ENCODE measurements at places on chromosomes 2 and 18.

DNA sequence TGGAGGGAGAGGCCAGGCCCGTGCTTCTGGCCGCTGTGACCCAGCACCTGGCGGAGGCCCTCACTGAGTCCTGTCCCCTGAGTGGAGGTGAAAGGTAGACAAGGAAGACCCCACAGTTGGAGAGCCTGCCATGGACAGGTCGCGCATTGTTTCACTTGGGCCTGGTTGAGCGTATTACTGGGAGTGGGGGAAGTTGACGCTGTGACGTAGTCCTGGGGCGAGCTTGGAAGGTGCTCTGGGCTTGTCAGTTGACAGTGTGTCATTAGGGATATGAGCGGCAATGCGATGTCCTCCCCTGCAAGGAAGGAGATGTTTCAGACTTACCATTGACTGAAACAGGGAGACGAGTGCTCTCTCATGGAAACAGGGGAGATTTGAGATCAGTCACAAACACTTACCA, 127.1 kb downstream of the SH3RF3 start:
- no peak for DNase-seq

DNA sequence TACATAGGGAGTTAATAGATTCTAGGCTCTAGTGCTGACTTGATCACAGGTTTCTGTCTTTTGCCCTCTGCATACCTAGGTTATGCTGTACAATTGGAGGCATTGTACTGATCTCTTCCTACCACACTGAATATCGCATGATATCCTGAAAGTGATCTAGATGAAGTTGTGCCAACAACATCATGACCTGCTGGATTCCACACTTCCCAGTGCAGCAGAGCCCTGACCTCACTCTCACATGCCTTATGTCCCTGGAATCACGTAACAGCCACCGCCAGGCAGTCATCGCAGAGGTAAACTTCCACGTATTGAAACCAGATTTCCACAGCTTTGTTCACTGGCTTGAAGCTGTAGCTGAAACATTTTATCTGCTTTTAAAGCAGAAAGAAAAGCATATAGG, 214.0 kb downstream of the ANKRD30B start:
- DNase-seq = no peak

DNA sequence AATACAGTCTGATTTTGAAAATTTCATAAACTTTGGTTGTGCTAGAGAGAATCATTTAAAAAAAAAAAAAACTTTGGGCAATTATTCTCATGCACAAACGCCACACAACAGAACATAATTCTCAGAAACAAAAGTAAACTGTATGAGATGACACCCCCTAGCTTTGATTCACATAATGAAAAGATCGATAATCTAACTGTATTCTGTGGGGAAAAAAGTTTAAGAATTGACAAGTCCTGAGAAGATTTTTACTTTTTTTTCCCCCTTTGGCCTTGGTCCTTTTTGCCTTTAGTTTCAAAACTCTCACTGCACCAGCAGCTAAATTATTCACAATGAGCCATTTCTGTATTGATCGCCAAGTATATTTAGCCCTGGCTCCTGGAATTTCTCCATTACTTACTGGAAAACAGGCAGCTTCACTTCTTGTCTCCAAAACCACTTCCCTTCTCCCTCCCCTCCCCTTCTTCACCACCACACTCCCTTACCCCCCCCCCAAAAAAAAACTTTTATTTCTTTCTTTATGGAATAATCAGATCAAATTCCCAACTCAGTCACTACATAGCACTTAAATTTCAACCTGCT, 2.0 kb downstream of the IKZF2 start:
- peak; percentile 43 for DNase-seq

GRCh38 chr18:35680139-35680551, 98.6 kb downstream of the GALNT1 start:
- no peak for DNase-seq

- no peak for DNase-seq
Observed at GRCh38 chr18:40938615-40939014, 1016.4 kb upstream of the PIK3C3 start.

DNA sequence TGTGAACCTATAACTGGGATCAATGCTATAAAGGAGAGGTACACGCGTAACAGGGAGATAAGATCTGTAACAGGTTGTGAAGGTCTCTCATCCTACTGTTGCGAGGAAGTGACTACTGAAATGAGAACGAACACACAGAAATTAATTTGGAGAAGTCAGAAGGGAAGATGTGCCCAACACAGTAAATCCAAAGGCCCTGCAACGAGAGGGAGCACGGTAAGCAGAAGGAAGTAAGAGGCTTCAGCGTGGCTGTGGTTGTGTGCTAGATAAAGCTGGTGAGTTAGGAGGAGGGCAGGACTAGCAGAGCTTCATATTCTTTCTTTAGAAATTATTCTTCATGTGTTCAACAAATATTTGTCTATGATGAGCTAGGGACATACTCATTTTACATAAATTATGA, 2.5 kb upstream of the ATG16L1 start:
- no peak for DNase-seq

GRCh38 chr2:190670182-190670946, 21.5 kb downstream of the NAB1 start:
- DNase-seq = no peak

GRCh38 chr2:63875131-63875527, 33.4 kb downstream of the UGP2 start:
- no peak for DNase-seq

DNA sequence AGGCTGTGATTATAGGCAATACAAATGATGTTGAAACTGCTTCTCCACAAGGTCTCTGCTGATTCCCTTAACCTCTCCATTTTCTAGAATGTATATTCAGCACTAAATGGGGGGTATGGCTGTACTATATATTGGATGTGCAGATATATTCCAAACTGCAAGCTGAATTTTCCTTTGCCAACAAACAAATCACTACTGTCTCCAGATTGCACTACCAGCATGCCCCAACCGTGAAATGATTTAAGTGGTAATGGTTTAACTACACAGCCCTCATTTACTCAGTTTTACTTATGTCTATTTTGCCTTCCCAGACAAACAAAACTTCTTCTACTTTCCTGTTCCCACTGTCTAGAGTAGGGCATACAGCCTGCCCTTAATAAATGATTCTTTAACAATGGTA, 112.7 kb upstream of the GAREM1 start:
- DNase-seq = no peak

- no peak for DNase-seq
Observed at GRCh38 chr2:108579623-108580022, 45.4 kb downstream of the LIMS1 start.

GRCh38 chr2:205929246-205929942, 156.6 kb downstream of the INO80D start:
- no peak for DNase-seq

GRCh38 chr18:13582178-13582670, 144.1 kb downstream of the FAM210A start:
- DNase-seq = no peak

GRCh38 chr2:45974056-45974455, 322.6 kb downstream of the PRKCE start:
- DNase-seq = no peak

GRCh38 chr2:200640176-200640575, 54.4 kb downstream of the AOX1 start:
- no peak for DNase-seq

DNA sequence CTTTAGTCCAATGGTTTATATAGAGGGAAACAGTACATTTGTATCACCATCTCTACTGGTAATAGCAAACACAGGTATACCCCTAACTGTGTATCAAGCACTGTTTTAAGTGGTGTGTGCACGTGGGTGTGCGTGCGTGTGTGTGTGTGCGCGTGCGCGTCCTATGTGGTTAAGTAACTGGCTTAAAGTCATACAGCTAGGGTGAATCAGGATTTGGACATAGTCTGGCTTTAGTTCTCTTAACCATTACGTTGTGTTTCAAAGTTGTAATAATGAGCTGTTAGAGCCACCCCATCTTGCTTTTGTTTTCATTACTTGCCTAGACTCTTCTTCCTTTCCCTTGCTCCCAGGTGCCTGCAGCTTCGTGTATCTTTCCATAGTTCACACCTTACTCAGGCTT, 2.1 kb downstream of the HADHB start:
- no peak for DNase-seq

DNA sequence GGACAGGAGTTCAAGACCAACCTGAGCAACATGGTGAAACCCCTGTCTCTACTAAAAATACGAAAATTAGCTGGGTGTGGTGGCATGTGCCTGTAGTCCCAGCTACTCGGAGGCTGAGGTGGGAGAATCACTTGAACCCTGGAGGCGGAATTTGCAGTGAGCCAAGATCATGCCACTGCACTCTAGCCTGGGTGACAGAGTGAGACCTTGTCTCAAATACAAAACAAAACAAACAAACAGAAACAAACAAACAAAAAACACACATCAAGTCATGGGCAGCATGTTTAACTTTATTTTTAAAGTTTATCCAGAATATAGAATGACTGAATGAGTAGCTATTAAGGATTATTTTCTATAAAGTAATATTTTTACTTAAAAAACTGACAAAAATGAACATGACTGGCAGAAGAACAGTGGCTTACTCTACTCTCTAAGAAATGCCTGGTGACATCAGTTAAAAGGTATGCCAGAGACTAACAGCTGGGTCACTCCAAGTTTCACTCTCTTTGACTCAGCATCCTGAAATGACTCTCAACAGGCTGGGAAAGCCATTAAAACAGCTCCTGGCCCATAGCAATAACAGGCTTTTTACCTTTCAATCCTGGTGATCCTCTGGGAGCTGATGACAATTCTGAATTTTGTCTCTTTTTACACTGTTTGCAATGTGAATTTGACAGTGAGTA, 281.6 kb upstream of the STON1 start:
- DNase-seq = no peak

- no peak for DNase-seq
Observed at GRCh38 chr2:181814057-181814491, 77.5 kb upstream of the ITPRID2 start.

DNA sequence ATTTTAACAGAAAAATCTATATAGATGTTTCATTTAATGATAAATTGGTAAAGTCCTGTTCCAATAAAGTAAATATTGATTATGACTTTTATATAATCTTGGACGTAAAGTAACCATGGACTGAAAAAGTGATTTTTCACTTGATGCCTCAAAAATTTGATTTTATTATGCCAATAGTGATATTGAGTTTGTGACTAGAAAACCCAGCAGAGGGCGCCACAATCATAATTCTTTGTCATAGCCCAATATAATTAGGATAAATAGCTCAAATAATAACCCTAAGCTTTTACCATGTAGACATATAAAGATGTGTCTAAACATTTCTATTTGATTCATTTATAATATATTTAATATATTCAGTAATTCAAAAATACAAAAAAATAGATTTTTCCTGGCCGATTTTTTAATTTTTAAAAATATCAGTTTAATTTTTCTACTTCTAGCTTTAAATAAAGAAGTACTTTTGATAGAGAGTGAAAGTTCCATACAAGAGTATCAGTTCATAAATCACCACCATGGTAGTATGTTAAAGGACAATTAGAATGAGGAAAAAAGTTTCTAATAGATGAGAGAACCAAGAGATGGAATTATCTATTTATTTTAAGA, 30.7 kb downstream of the CAMKMT start:
- DNase-seq = peak; percentile 73

- DNase-seq = no peak
Observed at GRCh38 chr2:70325875-70326274, 24.0 kb upstream of the FAM136A start.

- DNase-seq = no peak
Observed at GRCh38 chr2:233411162-233411561, 56.9 kb downstream of the DGKD start.

GRCh38 chr2:178157574-178157973, 36.7 kb upstream of the OSBPL6 start:
- DNase-seq = no peak

DNA sequence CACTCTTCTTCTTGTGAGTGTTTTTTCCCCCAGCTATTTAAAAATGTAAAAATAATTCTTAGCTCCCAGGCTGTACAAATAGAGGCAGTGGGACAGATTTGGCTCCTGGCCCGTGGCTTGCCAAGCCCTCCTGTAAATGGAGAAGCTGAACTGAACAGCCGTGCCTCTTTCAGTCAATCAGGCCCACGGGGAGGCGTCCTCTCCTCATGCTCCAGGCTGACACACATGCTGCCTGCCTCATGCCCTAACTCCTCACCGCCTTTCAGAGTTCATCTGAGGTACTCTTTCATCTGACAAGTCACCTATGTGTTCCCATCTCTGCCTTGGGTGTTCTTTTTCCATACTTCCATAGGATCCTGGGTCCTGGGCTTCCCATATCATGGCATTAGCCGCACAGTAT, 58.9 kb downstream of the BMP10 start:
- no peak for DNase-seq

- DNase-seq = peak; percentile 17
Observed at GRCh38 chr2:109481196-109481555, 132.6 kb downstream of the SEPTIN10 start.

DNA sequence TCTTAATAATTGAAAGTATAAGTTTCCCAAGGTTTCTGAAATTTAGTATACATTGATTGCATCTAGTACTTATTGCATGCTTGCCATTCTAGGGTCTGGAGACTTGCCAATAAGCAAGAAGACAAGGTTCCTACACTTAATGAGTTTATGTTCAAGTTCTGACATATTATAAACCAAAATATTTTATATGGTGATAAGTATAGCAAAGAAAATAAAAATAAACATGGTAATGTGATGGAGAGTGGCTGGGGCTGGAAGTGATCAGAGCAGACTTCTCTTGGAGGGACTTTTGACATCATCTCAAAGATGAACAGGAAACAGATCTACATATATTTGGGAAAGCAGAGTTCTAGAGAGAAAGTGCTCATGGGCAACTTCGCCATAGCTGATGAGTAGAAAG, 119.5 kb upstream of the EPHA4 start:
- no peak for DNase-seq

DNA sequence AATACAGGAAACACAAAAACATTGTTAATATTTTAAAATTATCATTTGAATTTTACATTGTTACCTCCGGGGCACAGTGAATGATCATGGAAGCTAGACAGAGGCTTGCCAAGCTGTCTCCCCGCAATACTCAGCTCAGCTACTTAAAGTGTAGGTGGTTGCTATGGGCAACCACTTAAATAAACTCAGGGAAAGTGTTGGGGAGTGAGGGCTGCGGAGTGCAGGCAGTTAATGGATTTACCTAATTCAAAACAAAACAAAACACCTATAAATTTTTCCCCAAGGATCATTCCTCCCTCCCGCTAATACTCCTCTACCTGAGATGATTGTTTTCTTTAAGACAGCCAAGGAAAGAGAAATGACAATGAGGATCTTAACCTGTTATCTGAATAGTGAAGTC, 349.5 kb downstream of the TGIF1 start:
- DNase-seq = no peak

DNA sequence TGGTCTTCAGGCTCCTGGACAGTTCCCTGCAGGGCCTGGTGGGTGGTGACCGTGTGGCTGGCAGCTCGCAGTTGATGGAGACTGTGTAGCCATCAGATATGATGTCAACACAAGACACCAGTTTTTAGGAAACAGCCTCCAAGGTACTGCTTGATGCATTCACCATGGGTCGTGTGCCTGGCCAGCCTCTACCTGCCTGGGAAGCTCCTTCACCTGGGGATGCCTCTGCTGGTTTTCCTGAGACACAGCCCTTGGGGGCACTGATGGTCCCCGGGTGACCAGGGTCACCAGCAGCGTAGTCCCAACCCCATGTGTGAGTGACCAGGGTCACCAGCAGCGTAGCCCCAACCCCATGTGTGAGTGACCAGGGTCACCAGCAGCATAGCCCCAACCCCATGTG, 33.6 kb upstream of the KCNG2 start:
- no peak for DNase-seq
